ENCODE measurements at places on chromosomes 6 and 20. TPM values are rescaled to one million over a fixed set of nuclear protein-coding genes. Genes with fewer than 3 reads are reported as not detected.

The GCNT2 gene
- 12.0 TPM for total RNA-seq

The SAMD5 gene
- total RNA-seq = 0.23 TPM

The SRSF6 gene
- 158 TPM for total RNA-seq

The MOG gene
- not detected for total RNA-seq

The SLC22A16 gene
- total RNA-seq = not detected

DNA sequence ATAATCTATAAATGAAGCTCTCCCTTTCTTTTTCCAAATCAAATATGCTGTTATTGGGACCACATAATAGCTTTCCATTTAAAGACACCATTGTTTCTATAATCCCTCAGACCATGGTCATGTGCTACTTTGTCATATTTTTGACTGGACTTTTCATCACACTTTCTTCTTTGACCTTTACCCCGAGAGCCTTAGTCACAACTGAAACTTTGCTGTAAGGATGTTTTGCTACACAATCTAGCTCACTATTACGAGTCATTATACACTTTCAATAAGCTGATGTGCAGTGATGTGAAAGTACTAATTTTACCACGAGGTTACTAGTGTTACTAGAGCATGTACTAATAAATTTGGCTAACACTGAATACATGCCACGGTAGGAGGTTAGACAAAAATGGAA lies 367.2 kb upstream of the RUNX2 start:
- no peaks in the 10 kb centered on the region for H3K36me3 ChIP-seq
- H3K4me1 ChIP-seq = no peaks in the 10 kb centered on the region
- DNase-seq = peak; percentile 20
- H3K27me3 ChIP-seq = no peaks in the 10 kb centered on the region

GRCh38 chr6:131787766-131788712 lies 19.8 kb upstream of the ENPP1 start:
- no peaks in the 10 kb centered on the region for H3K4me1 ChIP-seq
- no peak overlapping the region for H3K27ac ChIP-seq
- no peak overlapping the region for H3K4me3 ChIP-seq
- no peaks in the 10 kb centered on the region for H3K27me3 ChIP-seq
- H3K36me3 ChIP-seq = no peaks in the 10 kb centered on the region

DNA sequence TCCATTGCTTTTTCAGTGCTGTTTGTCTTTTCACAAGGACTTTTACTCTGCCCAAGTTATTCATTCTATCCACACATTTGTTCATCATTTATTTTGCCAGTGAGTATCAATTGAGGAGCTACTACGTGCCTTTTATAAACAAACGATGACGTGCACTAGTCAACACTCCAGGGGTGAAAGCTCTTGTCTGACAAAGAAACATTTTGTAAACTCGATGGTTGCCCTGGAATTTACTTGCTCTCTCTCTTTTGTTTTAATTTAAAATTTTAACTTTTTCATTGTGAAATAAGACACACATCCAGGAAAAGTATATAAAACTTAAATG lies 8.3 kb upstream of the MRPS18A start:
- no peak for DNase-seq
- H3K27ac ChIP-seq = no peak overlapping the region
- no peaks in the 10 kb centered on the region for H3K27me3 ChIP-seq
- no peak overlapping the region for H3K4me3 ChIP-seq
- no peaks in the 10 kb centered on the region for H3K4me1 ChIP-seq

DNA sequence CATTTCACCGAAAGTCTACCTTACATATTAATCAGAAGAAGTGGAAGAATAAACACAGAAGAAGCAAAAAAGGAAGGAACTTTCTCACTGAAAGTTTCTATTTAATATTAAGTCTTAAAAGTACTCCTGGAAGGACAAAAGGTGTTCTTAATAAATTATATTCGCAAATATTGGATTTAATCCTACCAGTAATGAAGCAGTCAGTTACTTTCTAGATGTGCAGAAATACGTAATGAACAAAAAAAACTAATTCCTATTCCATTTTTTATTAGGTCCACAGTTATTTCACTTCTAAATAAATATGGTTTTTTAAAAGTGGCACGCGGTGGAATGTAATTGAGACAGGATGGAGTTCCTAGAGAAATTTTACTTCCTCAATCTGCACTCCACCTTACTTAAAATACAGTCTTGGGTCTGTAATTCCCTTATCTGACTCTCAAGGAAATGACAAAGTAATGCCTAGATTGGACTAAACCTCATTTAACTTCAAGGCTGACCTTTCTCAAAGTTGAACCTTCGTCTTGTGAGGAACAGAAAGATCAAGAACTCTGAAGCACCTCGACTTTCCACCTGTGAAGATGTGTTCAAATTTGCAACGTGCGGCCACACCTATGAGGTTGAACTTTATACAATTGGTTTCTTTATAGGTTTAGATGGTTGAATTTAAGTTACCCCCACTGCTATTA lies 1.1 kb upstream of the TRAM2 start:
- DNase-seq = no peak
- H3K4me3 ChIP-seq = peak overlapping the region; percentile 81
- H3K27me3 ChIP-seq = no peaks in the 10 kb centered on the region
- H3K27ac ChIP-seq = peak overlapping the region; percentile 86
- H3K4me1 ChIP-seq = peaks cover 30% of the 10 kb centered on the region
- no peaks in the 10 kb centered on the region for H3K36me3 ChIP-seq

DNA sequence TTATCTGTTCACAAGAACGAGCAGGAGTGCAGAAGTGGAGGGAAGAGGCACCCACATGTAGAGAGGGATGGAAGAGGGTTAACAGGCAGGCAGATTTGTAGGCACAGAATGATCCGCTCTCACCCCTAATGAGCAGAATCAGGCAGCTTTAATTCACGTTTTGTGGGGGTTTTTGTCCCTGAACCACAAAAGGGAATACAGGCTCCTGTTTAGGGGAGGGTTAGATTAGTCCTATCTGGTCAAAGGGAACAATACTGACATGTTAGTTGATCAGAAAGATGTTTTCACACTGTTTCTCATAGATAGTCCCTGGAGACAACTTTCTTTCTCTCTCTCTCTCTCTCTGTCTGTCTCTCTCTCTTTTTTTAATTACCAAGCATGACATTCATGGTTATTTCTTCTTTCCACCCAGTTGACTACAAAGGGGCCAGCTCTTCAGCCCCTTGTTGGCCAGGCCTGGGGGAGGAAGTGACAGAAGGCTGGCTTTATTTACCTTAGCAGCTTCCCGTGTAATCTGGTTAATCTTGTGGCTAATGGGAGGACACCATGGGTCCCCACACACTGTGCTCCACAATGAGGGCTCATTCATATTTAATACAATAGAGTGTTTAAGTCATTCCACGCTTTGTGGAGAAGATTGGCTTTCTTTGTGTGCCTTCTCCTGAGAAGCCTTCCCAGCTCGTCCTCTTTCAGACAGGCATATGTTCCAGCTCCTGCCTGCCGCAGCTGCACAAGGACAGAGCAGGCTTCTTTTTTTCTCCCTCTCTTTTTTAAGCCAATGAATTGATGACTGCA lies 958.8 kb downstream of the TFAP2A start:
- H3K4me1 ChIP-seq = no peaks in the 10 kb centered on the region
- no peak overlapping the region for H3K27ac ChIP-seq
- no peak overlapping the region for H3K4me3 ChIP-seq
- DNase-seq = no peak
- no peaks in the 10 kb centered on the region for H3K36me3 ChIP-seq

DNA sequence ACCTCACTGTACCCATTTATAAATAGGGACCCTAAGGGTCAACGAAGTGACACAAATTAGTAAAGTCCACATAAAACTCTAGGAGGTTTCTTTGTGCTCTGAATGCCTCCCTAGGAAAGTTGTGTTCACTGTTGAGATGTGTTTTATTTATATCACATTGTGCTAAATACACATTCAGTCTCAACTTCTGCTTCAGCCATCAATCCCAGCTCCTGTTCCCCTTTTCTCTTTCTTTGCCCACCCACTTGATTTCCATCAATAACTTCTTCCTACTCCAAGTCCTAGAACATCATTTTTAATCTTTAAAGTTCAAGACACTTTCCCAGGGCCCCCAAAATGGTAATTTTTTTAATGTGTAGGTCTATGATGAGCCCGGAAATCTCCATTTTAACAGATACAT lies 208.3 kb upstream of the RAB32 start:
- DNase-seq = no peak
- no peaks in the 10 kb centered on the region for H3K36me3 ChIP-seq
- H3K27me3 ChIP-seq = no peaks in the 10 kb centered on the region
- no peaks in the 10 kb centered on the region for H3K4me1 ChIP-seq
- H3K4me3 ChIP-seq = no peak overlapping the region

DNA sequence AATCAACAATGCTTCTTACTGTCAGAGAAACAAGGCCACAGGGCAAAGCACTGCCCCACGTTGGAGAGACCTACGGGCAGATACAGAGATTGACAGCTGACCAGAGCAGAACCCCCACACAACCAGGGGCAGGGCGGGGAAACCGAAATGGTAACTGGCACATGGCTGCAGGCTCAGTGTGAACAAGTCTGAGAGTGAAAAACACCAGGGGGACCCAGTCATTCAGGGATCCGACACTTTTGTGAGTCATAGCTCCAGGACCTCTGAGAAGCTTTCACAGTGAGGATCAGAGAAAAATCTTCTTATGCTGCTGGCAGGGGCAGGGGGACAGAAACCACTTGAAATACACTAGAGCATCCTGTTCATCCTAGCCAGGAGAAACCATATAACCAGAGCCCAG lies 254.2 kb downstream of the C6orf118 start:
- H3K27me3 ChIP-seq = no peaks in the 10 kb centered on the region
- H3K4me1 ChIP-seq = no peaks in the 10 kb centered on the region
- H3K36me3 ChIP-seq = no peaks in the 10 kb centered on the region

GRCh38 chr6:22248513-22249308 lies 48.1 kb downstream of the PRL start:
- H3K4me1 ChIP-seq = no peaks in the 10 kb centered on the region
- DNase-seq = no peak
- H3K36me3 ChIP-seq = no peaks in the 10 kb centered on the region
- no peak overlapping the region for H3K27ac ChIP-seq
- H3K4me3 ChIP-seq = no peak overlapping the region

- H3K27ac ChIP-seq = no peak overlapping the region
- peaks cover 2% of the 10 kb centered on the region for H3K27me3 ChIP-seq
- no peak overlapping the region for H3K4me3 ChIP-seq
- DNase-seq = no peak
- H3K36me3 ChIP-seq = no peaks in the 10 kb centered on the region
Measured at GRCh38 chr20:24781418-24781980, 167.6 kb upstream of the CST7 start.

DNA sequence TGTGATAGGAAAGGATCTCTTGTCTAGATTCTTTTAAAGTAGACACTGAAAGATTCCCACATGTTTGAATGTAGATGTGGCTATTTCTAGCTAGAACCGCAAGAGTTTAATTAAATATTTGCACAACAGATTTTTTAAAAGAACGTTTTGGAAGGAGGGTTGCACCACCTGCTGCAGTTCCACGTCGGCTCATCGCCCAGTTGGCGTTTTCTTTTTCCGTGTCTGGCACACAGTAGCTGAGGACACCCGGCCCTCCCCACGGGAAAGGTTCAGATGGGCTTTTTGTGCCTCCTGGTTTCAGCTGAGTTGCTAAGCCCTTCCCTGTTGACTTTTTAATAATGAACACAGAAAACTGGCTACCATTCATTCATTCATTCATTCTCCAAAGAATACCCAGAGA lies 41.8 kb upstream of the DOK5 start:
- H3K27me3 ChIP-seq = no peaks in the 10 kb centered on the region
- H3K36me3 ChIP-seq = no peaks in the 10 kb centered on the region
- no peaks in the 10 kb centered on the region for H3K4me1 ChIP-seq
- DNase-seq = no peak

DNA sequence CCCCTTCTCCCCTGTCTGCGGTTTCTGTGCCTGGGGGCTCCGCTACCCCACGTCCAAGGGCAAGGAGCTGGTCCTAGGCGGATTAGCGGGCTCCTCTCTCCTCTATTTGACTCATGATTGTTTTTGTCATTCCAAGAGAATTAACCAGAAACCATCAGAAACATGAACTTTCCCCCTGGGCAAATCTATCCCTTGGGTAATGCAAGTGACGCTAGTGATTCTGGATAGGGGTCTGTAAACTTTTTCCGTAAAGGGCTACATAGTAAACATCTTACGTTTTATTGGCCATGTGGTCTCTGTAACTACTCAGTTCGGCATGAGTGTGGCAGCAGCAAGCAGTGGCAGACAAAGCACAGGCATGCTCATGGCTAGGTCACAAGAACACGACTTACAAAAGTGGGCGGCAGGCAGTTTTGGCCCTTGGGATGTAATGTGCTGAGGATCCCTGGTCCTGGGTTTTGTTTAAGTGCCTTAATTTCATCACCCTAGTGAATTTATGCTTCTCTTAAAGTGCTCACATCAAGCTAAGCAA lies 654 bp downstream of the CST11 start:
- no peak overlapping the region for H3K4me3 ChIP-seq
- H3K4me1 ChIP-seq = no peaks in the 10 kb centered on the region
- H3K36me3 ChIP-seq = no peaks in the 10 kb centered on the region
- no peak overlapping the region for H3K27ac ChIP-seq
- DNase-seq = no peak

- H3K4me3 ChIP-seq = no peak overlapping the region
- peaks cover 3% of the 10 kb centered on the region for H3K27me3 ChIP-seq
- H3K36me3 ChIP-seq = no peaks in the 10 kb centered on the region
- H3K4me1 ChIP-seq = no peaks in the 10 kb centered on the region
- H3K27ac ChIP-seq = no peak overlapping the region
Measured at GRCh38 chr6:89952105-89952671, 57.9 kb downstream of the GJA10 start.

DNA sequence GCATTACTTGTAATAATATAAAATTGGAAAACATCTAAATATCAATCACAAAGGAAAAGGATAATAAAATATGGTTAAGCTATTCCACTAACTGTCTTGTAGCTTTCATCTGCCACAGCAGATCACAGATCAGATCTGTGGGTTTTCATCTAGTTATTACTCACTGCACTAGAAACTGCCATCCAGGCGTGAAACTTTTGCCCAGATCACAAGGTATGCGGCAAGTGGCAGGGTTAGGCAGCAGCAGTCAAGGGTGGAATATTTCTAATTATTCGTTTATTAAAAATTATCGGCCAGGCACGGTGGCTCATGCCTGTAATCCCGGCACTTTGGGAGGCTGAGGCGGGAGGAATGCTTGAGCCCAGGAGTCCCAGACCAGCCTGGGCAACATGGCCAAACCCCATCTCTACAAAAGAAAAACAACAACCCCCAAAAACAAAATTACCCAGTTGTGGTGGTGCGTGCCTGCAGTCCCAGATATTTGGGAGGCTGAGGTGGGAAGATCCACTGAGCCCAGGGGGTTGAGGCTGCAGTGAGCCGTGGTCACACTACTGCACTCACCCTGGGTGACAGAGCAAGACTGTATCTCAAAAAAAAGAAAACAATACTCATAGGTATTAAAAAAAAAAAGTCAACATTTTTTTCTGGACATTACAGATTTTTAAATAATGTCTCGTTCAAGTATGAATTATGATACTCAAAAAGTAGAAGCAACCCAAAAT lies 32.1 kb downstream of the BEND3 start:
- no peak overlapping the region for H3K4me3 ChIP-seq
- H3K36me3 ChIP-seq = no peaks in the 10 kb centered on the region
- H3K27me3 ChIP-seq = no peaks in the 10 kb centered on the region
- peak; percentile 62 for DNase-seq

All from GM12878 (cell line).